Stimulated activated CD4-positive, alpha-beta T cell treated with anti-CD3 and anti-CD28 coated beads, Interleukin-2, amount 100 ng/mL, for 24 hours (primary cell): ENCODE measurements at places on chromosomes 3 and 15.
A peak's percentile ranks its signal among the peaks of the same experiment; 100 is the strongest.

DNA sequence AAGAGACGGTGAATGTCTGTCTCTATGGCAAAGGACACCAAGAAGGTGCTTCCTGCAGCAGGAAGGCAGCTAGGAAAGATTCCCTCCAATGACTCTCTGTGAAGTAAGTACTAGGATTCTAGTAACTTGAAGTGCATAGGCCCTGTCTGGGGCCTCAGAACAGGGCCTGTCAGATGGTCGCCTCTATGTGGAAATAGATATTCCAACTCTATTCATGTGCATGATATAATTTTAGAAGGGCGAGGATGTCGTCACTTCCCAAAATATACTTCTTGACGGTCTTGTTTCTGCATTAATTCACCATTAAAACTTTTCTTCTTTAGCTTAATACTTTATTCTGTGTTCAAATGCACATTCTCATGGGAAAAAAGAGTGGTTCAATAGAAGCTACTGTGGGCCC, 167.0 kb downstream of the TLE3 start:
- no peak for DNase-seq

DNA sequence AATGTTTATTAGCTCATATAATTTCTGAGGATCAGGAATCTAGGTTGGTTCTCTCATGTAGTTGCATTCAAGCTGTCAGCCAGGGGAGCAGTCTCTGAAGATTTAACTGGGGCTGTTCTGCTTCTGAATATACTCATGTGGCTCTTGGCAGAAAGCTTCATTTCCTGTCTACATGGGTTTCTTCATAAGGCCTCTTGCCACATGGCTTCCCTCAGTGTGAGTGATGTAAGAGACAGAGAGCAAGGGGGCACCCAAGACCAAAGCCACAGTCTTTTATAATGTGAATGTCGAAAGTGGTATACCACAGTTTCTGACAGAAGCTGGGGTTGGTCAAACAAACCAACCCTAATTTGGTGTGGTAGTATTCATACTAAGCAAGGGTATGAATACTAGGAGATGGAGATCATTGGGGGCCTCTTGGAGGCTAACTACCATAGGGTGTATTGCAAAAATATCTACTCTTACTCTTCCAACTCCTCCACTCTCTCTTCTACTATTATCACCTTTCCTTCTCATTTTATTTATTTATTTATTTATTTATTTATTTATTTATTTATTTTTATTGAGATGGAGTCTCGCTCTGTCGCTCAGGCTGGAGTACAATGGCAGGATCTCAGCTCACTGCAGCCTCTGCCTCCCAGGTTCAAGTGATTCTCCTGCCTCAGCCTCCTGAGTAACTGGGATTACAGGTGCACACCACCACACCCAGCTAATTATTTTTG, 123.8 kb downstream of the B3GALNT1 start:
- no peak for DNase-seq

DNA sequence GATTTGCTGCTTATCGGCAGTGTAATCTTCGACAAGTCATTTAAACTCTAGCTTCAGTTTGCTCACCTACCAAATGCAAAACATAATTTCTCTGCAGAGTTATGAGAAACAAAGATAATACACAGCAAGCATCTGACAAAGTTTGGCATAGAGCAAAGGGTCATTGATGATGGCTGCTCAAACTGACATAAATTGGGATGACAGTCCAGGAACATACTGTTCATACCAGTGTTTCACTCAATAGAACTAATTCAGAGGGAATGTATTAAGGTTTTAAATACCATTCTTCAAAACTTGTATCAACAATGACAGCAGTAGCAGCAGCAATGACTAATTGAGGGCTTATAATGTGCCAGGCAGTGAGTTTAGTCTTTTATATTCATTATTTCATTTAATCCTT, 137.6 kb downstream of the SPATA16 start:
- DNase-seq = no peak

DNA sequence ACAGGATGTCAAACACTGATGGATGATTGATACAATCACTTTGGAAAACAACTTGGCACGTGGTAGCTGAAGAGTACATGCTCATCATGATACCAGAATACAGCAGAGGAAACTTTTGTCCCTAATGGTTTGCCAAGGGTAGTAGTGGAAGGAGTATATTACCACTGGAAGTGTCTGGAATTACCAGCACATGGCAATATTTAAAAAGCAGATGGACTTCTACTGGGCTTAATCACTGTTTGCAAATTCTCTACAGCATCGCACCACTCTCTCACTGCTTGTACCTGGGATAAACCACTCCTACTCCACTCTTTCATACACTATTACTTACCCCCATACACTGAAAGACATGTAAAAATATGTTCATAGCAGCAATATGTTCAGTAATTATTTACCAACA, 19.6 kb upstream of the GP5 start:
- no peak for DNase-seq

- no peak for DNase-seq
Observed at GRCh38 chr3:141086188-141086587, 35.0 kb downstream of the SPSB4 start.

- no peak for DNase-seq
Observed at GRCh38 chr3:22893644-22894325, 309.3 kb upstream of the UBE2E2 start.

- no peak for DNase-seq
Observed at GRCh38 chr15:101088271-101088670, 163.6 kb downstream of the CHSY1 start.

DNA sequence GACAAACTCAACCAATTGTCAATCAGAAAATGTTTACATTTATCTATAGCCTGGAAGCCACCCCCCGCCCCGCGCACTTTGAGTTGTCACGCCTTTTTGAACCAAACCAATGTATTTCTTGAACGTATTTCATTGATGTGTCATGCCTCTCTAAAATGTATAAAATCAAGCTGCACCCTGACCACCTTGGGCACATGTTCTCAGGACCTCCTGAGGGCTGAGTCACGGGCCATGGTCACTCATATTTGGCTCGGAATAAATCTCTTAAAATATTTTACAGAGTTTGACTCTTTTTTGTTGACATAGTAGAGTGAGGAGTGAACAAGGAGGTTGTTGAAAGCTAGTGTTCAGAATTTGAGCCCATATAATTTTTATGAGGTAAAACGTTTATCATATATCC, 6.5 kb downstream of the MCTP2 start:
- DNase-seq = no peak

- no peak for DNase-seq
Observed at GRCh38 chr3:168859143-168859542, 763.4 kb upstream of the GOLIM4 start.

DNA sequence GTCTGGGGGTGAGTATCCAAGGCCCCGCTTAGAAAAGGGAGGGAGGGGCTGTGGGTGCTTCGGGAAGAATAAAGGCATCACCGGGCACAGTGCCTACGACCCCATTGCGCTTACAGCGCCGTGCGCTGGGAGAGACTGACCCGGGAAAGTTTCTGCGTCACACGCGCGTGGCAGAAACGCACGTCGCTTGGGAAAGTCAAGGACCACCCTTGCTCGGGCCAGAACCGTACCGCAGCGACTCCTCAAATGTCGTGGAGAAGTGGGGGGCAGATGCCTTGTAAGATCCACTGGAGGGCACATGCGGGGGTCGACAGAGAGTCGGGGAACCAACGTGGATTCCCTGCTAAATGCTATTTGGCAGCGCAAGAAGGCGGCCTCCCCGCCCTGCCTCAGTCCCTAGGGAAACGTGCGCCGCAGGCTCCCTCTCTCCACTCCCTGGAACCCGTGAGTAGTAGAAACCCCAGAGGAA, 2.4 kb downstream of the ADAMTS9 start:
- DNase-seq = no peak

GRCh38 chr15:44532689-44533088, 4.3 kb upstream of the EIF3J start:
- no peak for DNase-seq

DNA sequence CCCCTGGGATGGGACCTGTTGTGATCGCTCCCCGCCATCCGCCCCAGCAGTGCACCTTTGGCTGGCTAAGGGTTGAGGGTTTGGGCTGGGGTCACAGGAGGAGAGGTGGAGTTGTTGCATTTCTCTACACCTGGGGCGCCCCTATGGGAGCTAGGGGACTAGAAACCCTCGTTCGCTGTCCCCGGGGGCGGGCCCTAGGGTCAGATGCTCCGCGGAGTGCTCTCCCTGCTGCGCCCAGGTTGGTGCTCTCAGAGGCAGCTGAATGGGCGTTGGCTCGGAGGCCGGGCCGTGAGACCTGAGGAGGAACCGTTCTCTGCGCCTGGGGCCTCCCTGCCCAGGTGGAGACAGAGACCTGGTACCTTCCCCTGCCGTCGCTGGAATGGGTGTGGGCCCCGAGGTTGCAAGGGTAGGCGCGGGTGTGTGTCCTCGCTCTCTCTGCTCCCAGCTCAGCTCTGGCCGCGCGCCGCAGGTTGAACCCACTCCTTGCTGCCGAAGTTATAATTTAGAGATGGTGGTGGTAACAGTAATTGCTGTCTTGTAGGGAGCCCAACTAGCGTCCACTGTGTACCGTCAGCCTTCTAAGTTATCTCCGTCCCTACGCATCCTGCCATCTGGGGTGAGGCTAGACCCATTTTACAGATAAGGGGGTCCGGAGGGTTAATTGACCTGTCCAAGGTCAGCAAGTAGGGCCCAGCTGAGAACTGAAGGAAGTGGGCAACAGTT, 965 bp downstream of the FLNB start:
- peak; percentile 41 for DNase-seq

- no peak for DNase-seq
Observed at GRCh38 chr15:85751291-85752123, 43.2 kb downstream of the KLHL25 start.

DNA sequence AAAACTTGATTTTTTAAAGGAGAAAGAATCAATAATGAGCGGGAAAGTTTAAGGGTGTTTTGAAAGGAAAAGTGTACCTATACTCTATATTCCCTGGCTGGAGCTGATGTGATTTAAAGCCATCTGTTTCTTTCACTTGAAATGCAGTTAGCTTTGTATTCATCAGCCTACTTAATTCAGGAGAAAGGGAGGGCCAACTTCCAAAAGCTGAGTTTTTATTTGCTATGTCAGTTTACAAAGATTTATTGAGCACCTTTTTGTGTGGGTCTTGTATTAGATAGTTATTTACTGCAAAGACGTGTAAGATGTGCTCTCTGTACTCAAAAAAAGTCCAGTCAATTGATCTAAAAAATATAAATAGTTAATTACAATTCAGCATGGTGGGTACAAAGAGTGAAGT, 176.2 kb upstream of the GOLIM4 start:
- DNase-seq = no peak

DNA sequence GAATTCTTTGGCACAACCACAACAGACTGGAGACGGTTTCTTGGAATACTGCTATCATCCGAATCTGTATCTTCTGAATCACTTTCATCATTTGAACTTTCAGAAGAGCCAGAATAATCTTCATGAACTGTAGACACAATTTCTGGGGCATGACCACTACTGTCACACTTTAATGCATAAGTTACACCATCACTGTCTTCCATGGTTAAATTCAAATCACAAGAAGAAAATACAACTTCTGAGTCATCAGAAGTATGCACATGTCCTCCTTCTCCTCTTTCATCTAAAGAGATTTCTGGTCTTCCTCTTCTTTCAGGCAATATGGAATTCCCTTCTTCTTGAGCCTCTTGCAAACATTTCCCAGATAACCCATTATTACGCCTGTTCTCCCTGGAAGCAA, 42.5 kb downstream of the SETD2 start:
- no peak for DNase-seq

GRCh38 chr3:56851966-56852884, 50.5 kb upstream of the ARHGEF3 start:
- DNase-seq = no peak

DNA sequence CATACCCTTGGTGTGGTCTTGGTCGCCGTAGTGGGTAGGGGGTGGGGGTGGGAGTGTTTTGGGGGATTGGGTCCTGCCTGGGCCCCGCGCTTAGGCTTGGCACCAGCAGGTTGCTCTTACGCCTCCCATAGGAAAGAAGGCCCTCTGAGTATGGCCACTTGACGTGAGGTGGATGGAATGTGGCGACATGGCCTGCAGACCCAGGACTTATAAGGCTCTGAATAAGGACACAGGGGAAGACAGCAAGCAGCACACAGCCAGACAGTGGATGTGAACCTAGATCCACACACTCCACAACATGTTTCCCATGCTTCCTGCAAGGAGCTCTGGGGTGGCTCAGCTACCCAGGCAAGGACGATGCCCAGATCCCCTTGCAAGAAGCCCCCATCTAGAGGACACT, 12.4 kb downstream of the RBPMS2 start:
- DNase-seq = no peak

- no peak for DNase-seq
Observed at GRCh38 chr3:160746976-160747375, 9.1 kb upstream of the PPM1L start.

GRCh38 chr15:38853608-38854007, 289.0 kb upstream of the RASGRP1 start:
- peak; percentile 28 for DNase-seq

DNA sequence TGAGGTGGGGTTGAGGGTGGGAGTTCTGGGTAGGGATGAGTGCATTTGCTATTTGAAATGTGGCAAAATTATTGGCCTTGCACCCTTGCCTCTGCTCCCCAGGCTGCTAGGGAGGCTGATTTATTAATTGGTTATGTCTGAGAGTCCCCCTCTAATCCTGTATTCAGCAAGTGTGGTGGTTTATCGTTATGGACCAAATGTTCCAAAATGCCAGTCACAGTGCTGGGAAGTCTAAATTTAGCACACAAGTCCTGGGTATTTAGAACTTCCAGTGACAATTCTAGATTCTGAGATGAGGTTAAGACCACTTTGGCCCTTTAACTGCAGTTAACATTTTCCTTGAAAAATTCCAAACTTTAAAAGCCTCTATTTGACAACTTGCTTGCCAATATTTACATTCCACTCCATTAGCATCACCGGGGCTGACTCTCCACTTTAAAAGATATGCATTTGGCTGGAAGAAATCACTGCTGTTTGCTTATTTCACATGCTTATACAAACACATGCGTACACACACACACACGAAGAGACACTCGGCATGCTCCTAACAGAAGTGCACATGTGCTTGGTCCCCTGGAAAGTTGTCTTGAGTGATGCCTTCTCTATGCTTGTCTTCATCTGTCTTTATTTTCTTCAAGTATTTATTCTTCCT, 247.7 kb downstream of the IL20RB start:
- DNase-seq = no peak

GRCh38 chr3:35894735-35895134, 255.4 kb downstream of the ARPP21 start:
- DNase-seq = no peak

GRCh38 chr15:82808634-82809041, 790 bp upstream of the WHAMM start:
- DNase-seq = no peak

DNA sequence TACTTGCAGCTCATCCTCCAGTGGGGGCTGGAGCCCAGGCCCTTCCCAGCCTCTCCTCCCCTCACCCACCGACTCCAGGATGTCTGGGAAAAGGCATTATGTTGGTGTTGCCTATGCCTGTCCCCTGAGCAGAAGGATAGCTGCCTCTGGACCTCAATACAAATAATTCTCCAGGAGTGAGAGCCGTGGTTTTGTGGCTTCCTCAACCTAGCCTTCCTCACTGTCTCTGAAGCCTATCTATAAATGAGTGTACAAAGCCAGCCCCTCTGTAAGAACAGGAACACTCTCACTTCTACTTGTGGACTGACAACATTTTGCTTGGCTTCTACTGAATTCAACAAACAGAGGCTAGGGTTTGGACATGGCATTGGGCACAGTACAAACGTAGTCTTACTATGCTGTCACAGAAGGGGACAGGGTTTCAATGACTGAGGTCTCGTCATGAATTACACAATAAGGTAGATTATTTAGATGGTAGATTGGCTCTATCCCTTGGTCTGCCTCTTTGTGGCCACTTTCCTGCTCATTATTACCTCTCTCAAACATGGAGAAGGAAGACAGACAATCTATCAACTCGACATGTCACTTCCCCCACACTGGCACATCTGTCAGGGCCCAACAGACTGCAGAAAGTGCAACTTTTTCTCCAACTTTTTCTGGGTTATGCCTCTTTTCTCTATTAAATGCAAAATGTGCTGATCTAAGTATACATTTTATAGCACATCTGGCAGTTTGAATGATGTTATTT, 82.8 kb upstream of the MEX3B start:
- DNase-seq = no peak
